ENCODE measurements at places on chromosomes 5 and 9.

DNA sequence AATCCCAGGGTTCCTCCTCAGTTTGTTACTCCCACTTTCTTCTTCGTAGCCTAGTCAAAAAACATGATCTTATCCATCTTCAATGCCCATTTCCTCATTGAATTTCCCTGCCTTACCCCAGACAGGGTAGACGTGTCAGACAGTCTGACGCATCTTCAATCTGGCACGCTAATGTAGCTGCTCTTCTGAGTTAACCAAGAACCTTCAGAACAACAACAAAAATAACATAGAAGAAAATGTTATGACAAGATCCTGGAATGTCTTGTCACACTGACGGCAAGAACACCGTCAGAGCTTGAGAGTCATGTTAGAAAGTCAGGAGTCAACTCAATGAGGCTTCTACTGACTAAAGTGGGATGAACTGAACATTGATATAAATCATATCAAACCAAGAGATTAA, 122.7 kb upstream of the SPDL1 start:
- DNase-seq, result no peak

GRCh38 chr9:35414889-35415288, 75.0 kb upstream of the RUSC2 start:
- DNase-seq, result no peak

DNA sequence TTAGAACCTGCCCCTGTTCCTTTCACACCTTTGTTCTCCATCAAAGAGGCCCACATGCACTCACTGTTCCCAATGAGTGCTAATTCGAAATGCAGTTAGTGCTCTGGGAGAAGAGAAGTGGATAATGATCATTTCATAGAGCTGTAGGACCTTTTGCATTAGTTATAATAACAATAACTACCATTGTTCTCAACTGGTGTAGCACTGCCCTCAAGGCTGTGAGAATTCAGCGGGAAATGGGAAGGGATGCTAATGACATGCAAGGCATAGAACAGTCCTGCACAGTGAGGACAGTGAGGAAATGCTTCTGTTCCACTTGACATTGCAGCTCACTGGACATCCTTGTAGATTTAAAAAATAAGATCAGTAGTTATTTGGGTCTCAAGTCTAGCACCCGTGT, 187.4 kb downstream of the FBXL7 start:
- DNase-seq, result no peak

DNA sequence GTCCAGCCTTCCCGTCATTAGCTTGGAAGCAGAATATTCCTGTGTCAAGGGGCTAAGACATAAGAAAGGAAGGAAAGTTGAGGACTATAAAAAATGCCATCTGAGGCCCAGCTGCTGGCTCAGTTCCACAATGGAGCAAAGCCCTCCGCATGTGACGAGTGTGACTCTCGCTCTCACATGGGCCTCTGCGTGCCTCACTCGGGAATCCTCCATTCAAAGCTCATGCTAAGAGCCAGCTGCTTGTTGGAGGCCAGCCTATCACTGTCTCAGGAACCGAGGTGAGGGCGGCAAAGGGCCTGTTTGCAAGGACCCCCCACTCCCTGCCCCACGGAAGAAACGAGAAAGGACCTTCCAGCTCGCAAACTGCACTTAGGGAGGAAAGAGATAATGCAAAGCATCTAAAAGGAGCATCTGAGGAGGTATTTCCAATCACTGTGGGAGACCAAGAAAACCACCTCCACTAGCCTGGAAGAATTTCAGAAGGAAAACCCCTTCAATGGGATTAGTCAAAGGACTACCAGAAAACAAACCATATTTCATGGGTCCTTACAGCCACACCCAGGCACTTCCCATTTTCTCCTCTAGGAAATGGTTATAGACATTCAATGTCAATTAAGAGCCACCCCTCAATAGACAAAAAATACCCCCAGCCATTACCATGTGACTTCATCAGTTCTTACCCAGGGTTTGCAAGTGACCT, 95.3 kb downstream of the PRRT1B start:
- no peak for DNase-seq

- no peak for DNase-seq
These were observed 33.4 kb upstream of the SUSD3 start for GRCh38 chr9:93024986-93025630.

GRCh38 chr9:130770679-130771442, 64.2 kb upstream of the ABL1 start:
- no peak for DNase-seq

GRCh38 chr9:70873506-70873905, 247.9 kb downstream of the TRPM3 start:
- no peak for DNase-seq

DNA sequence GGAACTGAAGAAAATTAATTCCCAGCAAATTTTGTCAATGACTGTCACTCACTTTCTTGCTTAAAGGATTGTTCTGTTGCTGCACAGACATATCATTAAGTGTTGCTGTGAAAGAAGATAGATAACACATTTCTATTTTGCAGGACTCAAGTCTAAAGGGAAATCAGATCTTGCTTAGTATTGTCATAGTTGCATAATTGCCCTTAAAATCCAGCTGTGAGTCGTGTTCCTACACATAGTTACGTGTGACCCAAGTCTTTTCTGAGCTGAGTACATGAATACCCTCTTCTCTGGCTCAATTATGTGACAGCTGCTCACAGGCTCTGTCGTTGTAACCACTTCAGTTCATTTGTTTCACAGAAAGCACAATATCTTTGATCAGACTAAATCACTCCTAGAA, 390.8 kb downstream of the DTWD2 start:
- DNase-seq, result no peak

DNA sequence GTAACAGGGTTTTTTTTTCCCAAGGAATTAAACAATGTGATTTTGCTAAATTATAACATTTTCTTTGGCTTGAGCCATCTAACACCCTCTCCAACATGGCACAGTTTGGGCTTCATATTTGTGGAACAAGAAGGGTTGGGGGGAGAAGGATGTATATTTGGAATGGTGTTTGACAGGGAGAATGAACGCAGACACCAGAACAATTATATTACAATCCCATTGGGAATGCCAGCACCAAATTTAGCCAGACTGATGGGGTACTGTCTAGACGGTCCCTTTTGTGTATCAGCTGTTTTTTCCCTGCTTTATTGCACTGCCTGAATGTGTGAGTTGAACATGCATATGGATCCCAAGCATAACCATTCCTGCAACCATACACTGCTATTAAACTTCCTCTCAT, 130.9 kb upstream of the TMEM161B start:
- no peak for DNase-seq

DNA sequence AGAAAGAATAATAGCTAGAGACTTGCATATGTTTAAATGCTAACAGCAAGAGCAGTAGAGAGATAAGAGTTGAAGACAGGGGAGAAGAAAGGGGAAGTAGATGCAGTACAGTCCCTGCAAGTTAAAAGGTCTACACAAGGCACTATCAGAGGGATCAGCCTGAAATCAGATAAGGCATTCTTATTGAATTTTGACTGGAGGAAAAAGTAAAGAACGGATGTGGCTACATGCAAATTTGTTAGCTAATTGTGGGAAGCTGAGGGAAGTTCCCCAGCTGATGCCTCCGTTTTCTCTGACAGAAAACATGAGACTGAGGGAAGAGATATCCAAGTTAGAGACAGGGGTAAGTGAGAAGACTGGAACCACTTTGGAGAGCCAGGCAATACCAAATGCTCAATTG, 12.9 kb upstream of the RHOBTB3 start:
- no peak for DNase-seq

DNA sequence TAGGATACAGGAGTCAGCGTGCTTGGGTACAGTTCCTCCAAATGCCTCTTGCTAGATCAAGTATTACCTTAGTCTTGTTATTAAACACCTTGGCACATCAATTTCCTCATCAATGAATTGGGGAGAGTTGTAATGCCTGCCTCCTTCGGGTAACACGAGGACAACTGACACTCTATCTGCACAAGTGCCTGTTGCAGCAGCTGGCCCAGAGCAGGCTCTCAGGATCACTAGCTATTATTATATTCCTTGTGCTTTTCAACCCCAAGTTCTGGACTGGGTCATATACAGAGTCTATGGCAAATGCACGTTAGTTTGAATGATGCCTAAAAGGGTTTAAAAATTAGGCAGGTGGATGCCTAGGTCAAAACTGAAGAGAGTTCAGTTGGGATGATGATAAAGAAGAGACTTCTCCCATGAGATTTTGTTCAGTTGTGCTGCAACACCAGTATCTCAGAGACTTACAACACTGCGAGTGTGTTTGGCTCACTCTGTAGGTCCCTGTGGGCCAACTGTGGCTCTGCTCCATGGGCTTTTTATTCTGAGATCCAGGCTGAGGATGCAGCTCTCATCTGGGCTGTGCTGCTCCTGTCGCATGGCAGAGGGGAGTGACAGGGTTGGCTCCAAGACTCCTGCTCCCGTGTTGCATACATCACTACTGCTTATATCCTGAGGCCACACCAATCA, 41.1 kb upstream of the TEX48 start:
- no peak for DNase-seq

DNA sequence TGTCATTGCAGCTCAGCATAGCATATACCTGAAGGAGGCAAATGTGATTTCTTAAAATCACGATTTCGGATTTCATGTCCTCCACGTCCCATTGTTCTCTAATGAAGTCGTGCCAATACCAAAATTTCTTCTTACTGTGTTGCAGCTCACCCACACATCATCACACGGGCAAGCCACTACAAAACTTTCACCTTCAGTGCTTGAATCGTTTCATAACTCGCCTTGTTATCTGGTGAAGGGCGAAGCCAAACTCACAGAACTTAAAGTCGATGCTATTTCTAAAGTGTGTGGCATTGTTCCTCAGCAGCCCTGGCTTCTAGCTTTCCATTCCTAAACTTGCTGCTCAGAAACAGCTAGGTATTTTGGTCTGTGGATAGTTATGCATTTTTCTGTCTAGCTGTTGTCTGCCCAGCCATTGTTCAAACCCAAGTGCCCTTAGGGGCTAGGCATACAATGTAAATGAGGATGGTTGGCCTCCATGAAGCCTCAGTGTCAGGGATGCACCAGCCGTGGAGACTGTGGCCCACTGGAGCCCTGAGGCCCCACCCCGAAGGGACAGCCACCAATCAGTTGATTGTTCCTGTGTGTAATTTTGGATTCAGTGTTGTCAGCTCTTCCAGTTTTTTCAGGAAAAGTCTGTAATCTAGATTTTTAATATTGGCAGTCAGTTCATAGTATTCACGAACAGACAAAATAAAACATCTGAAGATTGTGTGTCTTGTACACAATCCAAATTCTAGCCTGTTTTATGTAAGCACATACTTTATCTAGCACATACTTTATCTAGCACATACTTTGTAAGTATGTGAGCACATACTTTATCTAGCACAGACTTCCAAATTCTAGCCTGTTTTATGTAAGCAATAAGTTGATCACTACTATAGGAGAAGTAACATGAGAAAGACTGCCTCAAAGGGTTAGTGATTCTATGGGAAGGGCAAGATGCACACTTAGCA, 112.8 kb downstream of the DAPK1 start:
- DNase-seq, result no peak

DNA sequence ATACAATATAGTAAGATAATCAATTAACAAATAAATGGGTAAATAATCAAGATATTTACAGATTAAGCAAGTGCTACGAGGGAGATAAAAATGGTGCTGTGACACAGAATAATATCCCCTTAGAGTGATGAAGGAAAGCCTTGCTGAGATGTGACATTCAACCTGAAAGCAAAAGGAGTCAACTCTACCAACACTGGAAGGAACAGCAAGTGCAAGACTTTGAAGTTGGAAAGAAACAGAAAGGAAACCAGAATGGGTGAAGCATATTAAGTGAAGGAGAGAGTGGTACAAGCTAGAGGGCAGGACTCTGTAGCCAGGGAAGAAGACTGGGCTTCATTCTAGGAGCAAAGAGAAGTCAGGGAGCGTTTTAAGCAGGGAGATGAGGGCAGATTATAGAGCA, 12.2 kb upstream of the MEGF9 start:
- DNase-seq, result no peak

GRCh38 chr5:142034994-142035393, 22.2 kb upstream of the GNPDA1 start:
- no peak for DNase-seq

DNA sequence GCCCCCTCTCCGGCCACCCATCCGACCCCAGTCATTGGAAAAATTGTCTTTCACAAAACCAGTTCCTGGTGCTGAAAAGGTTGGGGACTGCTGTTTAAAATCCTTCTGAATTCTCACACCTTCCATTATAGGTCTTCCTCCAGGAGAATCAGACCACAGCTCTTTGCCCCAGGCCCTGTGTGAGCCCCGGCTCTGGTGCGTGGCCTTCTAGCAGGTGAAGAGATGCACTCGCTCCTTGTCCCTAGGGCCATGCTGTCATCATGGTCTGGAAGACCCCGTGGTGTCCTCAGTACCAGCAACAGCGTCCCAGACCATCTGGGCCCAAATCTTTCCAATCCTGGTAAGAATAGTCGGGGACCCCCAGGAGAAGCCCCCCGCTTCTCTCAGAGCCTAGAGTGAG, 95.2 kb downstream of the DAP start:
- DNase-seq, result no peak

GRCh38 chr5:119269061-119269944, 86.5 kb upstream of the TNFAIP8 start:
- peak; percentile 35 for DNase-seq

- DNase-seq, result no peak
These were observed 9.0 kb upstream of the PHF19 start for GRCh38 chr9:120885958-120886357.

GRCh38 chr9:131475956-131476776, 26.6 kb upstream of the POMT1 start:
- DNase-seq, result no peak

DNA sequence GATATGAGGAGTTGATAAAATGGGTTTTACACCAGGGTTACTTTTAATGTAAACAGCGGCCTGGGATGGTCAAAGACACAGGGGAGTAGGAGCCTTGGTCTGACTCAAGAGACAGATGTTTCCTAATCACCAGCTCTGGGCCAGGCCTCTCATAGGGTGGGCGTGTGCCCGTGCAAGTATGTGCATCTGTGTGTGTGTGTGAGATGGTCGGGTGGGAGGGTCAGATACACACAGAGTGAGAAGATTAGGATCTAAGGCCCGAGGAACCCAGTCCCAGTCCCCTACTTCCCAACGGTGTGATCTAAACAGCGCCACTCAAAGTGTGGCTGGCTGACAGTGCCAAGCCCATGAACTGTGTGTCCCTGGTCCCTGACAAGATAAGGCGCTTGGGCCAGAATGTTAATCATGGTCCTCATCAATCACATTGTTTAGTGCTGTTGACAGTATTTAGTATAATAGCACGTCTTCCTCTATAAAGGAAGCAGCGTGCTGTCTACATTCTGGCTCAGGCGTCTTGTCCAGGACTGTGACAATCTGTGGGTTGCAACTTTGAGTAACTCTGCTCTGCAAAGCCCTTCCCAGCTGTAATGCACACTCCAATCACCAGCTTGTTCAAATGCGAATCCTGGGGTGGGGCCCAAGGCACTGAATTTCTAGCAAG, 173.7 kb downstream of the DAB2IP start:
- DNase-seq, result no peak

GRCh38 chr5:38323645-38324295, 65.4 kb downstream of the EGFLAM start:
- DNase-seq, result no peak

DNA sequence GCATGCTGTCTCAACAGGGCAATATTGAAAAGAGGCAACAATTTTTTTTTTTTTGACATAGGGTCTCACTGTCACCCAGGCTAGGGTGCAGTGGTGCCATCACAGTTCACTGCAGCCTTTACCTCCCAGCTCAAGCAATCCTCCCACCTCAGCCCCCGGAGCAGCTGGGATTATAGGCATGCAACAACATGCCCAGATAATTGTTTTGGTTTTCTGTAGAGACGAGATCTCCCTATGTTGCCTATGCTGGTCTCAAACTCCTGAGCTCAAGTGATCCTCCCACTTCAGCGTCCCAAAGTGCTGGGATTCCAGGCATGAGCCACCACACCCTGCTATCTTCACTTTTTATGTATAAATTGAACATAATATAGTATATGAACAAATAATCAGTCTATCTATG, 47.6 kb downstream of the PRELID2 start:
- no peak for DNase-seq

- no peak for DNase-seq
These were observed 41.3 kb downstream of the HABP4 start for GRCh38 chr9:96491079-96491879.

Data from endothelial cell (in vitro differentiated cells).